Mesenchymal stem cell (in vitro differentiated cells and primary cell): ENCODE measurements at places on chromosomes 2 and 18.

DNA sequence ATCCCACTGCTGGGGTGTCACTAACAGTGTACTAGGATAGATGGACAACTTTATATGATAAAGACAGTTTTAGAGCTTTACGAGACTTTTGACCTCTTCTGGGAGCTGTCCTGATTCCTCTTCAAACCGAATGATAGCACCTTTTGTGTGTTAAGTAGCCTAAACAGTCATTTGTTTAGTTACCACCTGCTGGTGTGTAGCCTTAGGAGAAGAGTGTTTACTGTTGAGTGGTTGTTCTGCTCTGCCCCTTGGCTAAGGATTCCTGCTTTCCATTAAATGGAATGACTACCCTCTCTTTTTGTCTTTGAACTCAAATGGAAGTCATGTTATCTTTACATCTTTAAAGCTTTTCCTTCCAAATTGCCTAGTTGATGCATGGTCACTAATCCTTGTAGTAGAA is 28.0 kb upstream of the MGAT5 start:
- DNase-seq: no peak

- peak; percentile 76 for DNase-seq
These were observed 316.4 kb downstream of the DSEL start for GRCh38 chr18:67199993-67200617.

DNA sequence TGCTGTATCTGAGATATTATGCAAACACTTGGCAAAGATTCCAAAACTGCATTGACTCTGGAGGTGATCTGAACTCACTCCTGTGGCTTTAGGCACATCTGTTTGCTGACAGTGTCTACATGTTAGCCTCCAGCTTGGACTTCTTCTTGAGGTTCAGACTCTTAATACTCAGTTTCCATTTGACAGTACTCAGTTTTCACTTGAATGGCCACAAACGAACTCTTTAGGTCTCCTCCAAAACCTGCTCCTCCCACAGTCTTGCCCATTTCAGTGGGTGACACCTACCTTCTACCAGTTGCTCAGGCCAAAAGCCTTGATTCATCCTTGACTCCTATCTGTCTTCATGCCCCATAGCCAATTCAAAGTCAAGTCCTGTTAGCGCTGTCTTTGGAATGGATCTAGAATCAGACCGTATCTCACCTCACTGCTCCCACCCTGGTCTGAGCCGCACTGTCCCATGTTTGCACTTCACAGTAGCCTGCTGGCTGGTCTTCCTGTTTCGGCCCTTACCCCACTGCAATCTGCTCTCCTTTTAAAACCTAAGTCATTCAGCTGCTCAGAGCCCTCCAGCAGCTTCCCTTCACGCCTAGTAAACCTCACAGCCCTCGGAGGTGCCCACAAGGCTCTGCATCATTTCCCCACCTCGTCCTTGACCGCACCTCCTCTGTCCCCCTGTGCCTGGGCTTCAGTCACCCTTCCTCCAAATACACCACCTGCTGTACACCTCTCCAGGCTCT is 10.5 kb downstream of the ATG16L1 start:
- DNase-seq: no peak

- DNase-seq: no peak
These were observed 43.0 kb upstream of the FAHD2A start for GRCh38 chr2:95359501-95359930.

DNA sequence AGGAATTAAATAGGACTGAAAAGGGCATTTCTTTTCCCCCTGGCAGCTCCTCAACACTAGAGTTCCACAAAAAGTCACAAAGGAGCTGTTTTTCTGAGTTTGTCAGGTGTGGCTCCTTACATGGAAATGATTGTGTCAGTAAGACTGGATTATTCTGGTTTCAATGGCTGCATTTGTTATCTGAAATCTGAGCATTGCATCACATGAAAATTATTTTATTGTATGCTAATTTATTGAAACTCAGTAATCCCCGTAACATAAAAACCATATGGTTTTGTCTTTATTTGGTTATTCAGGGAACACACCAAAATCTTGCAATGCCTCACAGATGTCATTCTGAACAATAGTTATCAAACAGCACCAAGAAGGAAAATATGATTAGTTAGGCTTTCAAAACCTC is 439.7 kb upstream of the TNP1 start:
- no peak for DNase-seq

GRCh38 chr2:82000606-82001005 is 1696.1 kb upstream of the LRRTM1 start:
- no peak for DNase-seq

GRCh38 chr2:64607381-64608304 is 46.1 kb downstream of the SERTAD2 start:
- DNase-seq: no peak

DNA sequence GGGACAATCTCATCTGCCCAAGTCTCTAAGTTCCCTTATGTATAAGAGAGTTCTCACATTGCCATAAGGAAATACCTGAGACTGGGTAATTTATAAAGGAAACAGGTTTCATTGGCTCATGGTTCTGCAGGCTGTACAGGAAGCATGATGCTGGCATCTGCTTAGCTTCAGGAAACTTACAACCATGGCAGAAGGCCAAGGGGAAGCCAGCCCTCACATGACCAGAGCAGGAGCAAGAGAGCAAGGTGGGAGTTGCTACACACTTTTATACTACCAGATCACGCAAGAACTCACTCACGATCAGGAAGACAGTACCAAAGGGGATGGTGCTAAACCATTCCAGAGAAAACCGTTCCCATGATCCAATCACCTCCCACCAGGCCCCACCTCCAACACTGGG is 73.9 kb downstream of the PRKRA start:
- no peak for DNase-seq

DNA sequence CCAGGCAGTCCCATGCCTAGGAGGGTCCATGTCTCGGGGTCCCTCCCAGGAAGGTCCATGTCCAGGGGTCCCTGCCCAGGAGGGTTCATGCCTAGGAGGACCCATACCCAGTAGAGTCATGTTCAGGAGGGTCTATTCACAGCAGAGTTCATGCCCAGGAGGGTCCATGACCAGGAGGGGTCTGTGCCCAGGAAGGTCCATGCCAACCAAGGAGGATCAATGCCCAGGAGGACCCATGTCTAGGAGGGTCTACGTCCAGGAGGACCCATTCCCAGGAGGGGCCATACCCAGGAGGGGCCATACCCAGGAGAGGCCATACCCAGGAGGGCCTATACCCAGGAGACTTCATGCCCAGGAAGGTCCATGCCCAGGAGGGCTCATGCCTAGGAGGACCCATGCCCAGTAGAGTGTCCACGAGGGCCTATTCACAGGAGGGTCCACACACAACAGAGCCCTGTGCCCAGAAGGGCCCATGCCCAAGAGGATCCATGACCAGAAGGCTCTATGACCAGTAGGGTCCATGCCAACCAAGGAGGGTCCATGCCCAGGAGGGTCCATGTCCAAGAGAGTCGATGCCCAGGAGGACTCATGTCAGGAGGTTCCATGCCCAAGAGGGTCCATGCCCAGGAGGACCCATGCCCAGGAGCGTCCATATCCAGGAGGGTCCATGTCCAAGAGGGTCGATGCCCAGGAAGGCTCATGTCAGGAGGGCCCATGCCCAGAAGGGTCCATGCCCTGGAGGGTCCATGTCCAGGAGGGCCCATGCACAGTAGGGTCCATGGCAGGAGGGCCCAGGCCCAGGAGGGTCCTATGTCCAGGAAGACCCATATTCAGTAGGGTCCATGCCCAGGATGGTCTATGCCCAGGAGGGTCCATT is 10.1 kb downstream of the GPR35 start:
- DNase-seq: no peak

- no peak for DNase-seq
These were observed 182.8 kb upstream of the AGAP1 start for GRCh38 chr2:235311044-235311443.

DNA sequence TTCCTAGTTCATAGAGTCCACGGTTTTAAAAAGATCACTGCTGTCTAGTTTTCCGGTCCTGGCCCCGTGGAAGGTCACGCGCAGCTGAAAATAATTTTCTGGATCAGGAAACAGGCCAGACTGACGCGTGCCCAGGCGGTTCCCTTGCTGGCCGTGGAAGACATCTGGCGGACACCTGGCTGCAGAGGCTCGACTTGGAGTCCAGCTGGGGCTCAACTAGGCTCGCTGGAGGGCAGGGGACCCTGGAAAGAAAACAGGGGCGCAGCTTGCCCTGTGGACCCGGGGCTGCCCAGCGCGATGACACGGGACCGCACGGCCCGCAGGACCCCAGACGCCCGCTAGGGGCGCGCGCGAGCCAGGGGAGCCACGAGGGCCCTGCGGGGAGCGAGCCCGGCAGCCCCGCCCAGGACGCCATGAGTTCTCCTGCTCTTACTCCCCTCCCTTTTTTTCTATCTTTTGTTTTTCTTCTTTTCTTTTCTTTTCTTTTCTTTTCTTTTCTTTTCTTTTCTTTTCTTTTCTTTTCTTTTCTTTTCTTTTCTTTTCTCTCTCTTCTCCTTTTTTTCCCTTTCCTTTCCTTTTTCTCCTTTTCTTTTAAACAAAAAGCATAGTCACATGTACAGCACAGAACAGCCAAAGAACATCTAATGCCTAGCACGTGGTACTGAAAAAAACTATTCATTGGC is 43.2 kb upstream of the UBE2F start:
- peak; percentile 68 for DNase-seq

DNA sequence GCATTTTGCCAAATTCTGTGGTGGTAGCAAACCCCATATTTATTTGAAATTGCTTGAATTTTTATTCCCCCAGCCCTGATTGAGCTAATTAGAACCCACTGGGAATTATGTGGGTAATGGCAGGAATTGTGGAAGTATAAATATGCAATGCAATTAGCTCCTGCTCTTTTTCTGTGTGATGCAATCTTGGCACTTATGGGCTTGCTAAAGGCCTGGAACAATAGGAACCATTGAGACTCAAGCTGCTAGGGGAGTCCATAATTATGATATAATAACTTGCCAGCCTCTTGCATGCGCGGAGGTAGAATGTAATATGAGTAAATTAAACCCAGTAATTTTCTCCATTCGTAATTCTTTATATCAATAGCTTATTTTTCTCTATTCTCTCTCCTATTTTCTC is 267.6 kb upstream of the THSD7B start:
- DNase-seq: no peak

DNA sequence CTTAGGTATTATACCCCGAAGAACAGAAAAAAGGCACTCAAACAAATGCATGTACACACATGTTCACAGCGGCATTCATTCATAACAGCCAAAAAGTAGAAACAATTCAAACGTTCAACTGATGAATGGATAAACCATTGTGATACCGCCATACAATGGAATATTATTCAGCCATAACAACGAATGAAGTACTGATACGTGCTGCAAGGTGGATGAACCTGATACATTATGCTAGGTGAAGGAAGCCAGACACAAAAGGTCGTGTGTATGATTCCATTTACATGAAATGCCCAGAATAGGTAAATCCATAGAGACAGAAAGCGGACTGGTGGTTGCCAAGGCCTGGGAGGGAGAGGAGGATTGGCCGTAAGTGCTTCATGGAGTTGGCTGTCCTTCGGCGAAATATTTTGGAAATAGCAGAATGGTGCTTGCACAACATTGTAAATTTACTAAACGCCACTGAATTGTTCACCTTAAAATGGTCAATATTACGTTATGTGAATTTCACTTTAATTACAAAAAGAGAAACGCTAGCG is 750 bp upstream of the RMP24 start:
- DNase-seq: no peak

DNA sequence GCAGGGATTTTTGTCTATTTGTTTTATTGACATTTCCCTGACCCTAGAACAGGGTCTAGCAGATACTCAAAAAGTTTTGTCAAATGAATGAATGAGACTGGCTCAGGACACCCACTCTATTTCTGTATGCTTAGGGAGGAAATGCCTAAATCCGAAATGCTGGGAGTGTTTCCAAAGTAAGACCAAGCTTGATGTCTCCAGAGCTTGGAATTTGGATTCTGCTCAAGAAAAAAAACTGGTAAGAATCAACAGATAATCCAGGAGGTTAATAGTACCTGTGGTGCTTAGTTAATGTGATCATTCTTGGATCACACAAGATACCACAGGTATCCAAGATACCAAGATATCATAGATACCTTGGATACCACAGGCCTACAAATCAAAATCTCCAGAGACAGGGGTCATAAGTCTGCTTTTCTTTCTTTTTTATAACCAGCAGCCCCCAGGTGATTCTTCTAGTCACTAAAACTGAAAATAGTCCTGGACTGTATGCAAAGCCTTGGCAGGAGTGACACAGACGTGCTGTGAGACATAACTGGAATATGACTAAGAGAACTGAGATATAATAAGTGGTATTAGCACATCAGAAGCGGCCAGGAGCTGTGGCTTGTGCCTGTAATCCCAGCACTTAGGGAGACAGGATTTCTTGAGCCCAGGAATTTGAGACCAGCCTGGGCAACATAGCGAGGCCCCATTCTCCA is 39.9 kb upstream of the SP3 start:
- peak; percentile 74 for DNase-seq

DNA sequence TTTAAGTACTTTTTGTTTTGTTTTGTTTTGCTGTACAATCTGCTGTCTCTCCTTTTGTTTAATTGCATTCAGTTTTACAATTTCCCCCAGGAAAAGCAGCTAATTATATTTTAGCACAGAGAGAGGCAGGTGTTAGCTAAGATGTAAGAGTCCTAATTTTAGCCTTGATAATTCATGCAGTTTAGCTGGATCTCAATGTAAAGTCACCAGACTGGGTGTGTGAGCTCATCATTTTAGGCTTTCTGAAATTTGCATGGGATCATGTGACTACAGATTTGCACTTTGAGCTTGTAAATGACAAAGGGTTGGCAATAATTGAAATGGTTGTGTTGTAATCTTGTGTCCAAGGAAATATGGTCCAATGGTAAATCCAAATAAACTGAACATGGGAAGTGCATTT is 68.5 kb downstream of the ETAA1 start:
- DNase-seq: no peak

- DNase-seq: no peak
These were observed 31.8 kb upstream of the TMEM131 start for GRCh38 chr2:98027538-98027937.

DNA sequence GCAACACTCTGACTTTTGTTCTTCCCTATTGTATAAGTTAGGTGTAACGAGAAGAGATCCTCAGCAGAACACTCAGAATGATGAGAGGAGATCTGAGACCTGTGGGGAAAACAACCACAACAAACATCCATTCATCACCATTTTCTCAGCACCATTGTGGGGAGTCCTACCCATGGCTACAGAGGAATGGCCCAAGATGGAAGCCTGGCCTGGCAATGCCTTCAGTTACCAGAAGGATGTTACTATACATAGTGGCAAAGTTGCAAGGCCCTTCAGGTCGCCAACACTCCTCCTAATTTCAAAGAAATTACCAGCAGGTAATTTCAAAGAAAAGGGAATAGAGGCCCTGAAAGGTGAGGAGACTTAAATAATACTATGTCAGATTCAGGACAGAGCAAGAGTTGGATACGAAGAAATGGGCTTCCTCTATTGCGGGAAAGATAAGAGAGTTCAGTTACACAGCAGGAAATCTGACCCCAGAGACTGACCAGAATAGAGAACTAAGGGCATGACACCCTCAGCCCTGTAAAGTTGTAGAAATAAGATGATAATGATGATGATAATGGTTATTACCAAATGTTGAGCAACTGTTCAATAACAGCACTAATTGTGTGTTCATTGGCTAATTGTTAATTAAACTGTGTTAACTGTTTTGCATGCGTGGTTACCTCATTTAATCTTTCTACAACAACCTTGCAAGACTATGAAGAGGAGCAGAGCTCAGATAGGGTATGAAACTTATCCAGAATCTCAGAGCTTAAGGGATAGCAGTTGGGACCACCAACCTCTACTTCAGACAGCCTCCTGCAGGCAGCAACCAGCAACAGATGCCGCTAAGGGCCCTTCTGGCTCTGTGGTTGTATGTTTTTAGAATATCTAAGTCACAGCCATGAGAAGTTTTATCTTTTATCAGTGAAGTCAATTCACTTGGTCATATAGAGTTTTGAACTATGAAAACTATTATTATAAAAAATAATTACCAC is 37.5 kb downstream of the DHRS9 start:
- DNase-seq: no peak

GRCh38 chr2:191012845-191013681 is 908 bp downstream of the STAT1 start:
- DNase-seq: peak; percentile 63
